Activated effector memory CD4-positive, alpha-beta T cell treated with Interleukin-2 at 50 U/mL for 16 hours (primary cell): ENCODE measurements at places on chromosomes 12 and 14.

GRCh38 chr12:96350982-96351381, 49.3 kb downstream of the CDK17 start:
- no peak for DNase-seq

DNA sequence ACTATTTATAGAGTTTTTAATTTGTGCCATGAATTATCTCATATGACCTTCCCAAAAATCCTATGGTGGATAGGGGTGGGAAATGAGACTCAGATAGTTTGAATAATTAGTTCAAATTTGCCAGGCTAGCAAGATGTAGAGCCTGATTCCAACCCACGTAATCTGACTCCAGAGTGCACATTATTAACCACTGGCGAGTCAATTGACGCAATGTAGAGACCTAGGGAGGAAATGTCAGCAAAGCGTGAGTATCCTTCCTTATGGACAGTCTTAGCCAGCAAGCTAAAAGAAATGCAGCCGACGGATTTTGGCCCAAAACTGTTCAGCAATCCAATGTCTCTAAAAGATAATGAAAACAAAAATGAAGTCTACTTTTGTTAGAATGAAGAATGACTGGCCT, 193.3 kb upstream of the KRR1 start:
- DNase-seq = no peak

DNA sequence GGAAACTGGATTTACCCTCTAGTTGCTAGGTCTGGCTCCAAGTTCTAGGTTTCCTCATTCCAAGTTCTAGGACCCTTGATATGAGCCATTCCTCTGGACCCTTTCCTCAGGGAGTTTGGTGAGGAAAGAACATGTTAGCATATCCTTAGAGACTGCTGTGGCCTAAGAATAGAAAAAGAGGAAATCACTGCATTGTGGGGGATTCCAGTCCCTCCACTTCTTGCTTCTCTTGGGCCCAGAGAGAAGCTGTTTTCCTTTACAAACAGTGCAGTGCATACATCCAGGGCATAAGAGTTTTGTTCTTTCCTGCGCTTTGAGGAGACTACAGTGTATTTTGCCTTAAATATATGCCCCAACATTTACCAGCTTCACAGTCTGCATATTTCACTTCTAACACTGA, 59.0 kb downstream of the LLPH start:
- DNase-seq = no peak

GRCh38 chr14:105940534-105941225, 414.3 kb downstream of the TMEM121 start:
- no peak for DNase-seq

DNA sequence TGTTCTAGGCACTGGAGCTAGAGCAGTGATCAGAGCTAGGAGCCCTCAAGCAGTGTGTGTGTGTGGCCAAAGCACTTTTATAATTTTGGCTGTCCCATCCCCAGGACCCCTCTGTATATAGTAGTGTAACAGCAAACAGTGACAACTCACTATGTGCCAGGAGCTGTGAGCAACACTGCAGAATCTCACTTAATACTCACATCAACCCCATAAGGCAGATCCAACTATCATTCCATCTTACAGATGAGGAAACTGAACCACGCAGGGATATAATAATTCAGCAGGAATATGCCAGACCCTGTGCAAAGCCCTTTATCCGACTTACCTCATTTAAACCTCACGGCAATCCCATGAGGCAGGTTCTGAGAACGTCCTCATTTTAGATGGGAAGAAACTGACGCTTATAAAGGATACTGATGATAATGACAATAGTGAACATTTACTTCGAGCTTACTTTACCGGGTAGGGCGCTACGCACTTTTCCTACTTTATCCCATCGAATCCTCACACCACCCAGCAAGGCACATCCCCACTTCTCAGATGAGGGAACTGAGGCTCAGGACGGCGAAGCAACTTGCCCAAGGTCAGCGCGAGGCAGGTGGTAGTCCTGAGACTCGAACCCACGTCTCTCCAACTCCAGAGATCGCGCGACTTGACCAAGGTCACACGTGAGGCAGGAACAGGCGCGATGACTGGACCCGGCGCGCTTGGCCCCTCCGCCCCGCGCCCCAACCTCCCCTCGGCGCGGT, 687 bp downstream of the RAB35 start:
- no peak for DNase-seq

DNA sequence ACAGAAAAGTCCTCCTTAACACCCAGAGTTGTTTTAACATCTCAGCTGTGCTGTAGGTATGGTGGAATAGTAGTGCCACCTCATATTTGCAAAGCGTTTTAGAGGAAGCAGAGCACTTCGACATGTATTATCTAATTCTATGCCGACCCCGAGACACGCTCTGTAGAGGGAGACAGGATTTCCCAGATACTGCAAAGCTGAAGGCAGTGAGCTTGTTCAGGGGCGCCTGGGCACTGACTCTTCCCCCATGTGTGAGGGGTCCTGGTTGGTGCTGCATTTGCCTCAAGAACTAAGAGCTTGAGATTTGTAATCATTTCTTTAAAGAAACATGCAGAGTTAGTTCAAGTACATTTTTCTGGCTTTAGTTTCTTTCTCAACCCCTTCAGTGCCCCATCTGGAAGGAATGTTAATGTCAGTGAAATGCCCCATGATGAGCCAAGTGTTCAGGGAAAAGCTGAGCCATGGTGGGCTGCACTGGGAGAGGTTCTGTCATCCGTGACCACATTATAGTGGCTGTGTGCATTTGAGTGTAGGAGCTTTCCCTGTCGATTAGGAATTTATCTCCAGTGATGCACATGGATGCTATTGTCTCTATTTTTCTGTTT, 66.3 kb downstream of the MBIP start:
- DNase-seq = no peak

DNA sequence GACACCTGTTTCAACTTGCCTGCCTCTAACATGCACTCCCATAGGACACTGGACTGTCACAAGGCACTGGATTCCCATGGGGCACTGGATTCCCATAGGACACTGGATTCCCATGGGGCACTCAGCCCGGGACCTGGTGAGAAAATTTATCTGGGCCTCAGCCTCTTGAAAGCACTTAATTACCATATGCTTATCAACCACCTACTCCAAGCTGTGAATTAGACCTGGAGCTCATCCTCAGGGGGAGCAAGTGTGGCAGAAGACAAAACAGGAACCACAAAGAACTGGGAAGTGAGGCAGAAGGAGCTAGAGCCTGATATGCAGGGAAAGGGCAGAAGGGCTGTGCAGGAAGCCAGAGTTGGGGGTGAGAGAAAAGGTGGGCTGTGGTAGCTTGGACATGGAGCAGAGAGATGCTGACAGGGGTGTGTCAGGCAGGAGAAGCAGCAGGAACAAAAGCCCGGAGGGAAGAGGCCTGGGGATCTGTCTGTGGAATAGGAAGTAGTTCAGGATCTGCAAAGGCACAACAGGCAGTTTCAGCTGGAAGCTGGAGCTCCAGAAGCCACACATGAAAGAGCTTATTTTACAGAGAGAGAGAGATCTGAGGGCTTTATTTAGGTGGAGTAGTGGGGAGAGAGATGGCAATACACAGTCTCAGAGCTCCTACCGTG, 3.1 kb downstream of the KRT82 start:
- no peak for DNase-seq

- DNase-seq = no peak
Observed at GRCh38 chr14:66009089-66009488, 477.1 kb upstream of the CCDC196 start.

DNA sequence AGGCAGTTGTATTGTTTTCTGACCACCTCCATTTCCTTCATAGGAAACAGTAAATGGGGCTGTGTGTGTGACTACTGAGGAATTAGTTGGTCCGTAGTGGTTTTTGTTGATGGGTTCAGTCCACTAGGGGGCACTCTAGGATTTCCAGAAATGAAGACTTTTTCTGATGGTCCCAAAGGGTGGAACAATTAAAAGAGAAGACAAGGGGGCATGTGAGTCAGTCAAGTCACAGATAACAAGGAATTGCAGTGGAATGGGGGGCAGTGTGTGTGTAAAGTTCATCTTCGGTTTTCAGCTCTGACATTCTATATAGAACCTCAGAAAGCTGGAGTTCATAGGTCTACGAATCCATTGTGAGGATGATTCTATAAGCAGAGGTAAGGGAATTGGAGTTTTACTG, 186.6 kb upstream of the OR4E1 start:
- no peak for DNase-seq

- DNase-seq = no peak
Observed at GRCh38 chr14:96905065-96905464, 107.9 kb downstream of the VRK1 start.

DNA sequence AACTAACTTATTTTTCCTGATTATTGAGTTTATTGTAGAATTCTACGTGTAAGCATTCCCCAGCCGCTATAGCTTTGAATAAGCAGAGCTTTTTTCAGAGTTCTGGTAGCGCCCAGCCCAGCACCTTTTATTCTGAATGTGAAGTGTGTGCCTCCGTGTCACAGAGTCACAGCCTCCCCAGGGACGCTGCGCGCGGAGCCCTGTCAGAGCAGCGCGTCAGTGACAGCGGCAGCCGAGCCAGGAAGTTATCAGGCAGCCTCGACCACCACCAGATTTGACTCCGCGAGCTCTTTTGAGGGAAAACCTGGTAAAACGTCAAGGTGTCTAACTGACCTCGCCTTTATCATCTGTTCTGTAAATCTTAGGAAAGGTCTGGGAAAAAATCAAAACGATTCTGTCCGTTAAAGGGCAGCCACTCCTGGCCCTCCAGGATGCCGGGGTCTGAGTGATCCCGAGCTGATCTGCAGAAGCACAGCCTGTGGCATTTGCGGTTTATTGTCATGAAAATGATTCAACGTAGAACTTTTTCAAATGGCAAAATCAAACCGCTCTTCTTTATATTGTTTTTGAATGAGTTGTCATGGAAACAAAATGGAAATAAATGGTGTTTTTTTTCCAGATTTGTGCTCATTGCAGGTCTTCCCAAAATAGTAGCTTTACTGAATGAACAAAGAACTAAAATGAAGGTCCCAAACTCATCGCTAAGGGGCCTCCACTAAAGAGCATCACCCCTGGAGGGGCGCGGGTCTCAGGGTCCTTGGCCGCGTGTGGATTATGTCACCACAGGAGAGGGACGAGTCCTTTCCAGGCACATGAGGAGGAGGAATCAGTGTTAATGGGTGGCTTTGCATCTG, 43.1 kb upstream of the MMP17 start:
- no peak for DNase-seq

DNA sequence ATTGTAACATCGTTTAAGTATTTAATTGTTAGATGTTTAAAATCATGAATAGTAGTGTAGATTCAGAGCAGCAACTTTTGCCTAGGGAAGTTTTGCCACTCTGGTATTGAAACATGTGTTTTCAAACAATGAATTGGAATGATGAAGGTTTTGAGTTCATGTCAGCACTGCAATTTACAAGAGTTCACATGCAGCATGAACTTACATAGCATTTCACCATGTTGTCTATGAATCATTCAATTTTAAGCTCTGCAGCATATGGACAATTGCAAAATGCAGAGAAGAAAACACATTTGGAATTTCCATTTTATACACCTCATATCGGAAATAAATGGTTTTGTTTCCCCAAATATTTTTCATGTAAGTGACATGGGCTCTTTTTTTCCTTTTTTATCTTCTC, 170.7 kb upstream of the CDKN3 start:
- DNase-seq = no peak

- DNase-seq = no peak
Observed at GRCh38 chr12:28059668-28060067, 87.1 kb upstream of the PTHLH start.

GRCh38 chr12:54383041-54383609, 1.4 kb downstream of the ZNF385A start:
- DNase-seq = no peak

GRCh38 chr14:100290607-100291304, 15.5 kb downstream of the SLC25A29 start:
- DNase-seq = no peak

- no peak for DNase-seq
Observed at GRCh38 chr12:107948391-107948945, 174.0 kb downstream of the ASCL4 start.

GRCh38 chr14:64826845-64827244, 52.9 kb downstream of the SPTB start:
- DNase-seq = no peak

- no peak for DNase-seq
Observed at GRCh38 chr14:102629011-102629444, 36.6 kb downstream of the RCOR1 start.

DNA sequence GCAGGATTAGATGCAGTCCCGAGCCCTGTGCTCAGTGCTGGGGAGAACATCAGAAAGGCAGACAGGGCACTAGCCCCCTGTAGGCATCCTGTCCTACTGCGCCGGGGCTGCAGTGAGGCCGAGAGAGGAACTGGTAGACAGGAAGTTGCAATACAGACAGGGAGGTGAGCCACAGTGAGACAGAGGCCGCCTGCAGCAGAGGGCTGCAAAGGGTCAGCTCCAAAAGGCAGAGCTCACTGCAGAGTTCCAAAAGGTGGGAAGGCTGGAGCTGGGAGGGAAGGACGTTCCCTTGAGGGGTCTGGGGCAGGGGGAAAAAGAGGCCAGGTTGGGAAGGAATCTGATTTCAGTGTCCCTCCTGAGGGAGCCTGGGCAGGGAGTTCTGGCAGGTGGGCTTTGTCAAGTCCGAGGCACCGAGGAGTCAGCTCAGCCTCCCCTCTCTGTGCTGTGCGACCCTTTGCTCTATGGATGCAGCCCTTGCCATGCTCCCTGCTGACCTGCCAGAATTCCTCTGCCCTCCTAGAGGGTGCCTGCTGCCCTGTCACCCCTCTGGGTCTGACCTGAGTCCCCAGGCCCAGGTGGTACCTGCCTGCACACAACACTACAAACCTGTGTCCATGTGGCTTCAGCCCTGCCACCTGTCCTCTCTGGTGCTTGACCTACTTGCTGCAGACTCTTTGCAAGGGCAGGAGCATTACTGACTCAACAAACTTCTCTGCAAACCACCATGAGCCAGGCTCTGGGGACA, 63.5 kb downstream of the PRMT8 start:
- no peak for DNase-seq

DNA sequence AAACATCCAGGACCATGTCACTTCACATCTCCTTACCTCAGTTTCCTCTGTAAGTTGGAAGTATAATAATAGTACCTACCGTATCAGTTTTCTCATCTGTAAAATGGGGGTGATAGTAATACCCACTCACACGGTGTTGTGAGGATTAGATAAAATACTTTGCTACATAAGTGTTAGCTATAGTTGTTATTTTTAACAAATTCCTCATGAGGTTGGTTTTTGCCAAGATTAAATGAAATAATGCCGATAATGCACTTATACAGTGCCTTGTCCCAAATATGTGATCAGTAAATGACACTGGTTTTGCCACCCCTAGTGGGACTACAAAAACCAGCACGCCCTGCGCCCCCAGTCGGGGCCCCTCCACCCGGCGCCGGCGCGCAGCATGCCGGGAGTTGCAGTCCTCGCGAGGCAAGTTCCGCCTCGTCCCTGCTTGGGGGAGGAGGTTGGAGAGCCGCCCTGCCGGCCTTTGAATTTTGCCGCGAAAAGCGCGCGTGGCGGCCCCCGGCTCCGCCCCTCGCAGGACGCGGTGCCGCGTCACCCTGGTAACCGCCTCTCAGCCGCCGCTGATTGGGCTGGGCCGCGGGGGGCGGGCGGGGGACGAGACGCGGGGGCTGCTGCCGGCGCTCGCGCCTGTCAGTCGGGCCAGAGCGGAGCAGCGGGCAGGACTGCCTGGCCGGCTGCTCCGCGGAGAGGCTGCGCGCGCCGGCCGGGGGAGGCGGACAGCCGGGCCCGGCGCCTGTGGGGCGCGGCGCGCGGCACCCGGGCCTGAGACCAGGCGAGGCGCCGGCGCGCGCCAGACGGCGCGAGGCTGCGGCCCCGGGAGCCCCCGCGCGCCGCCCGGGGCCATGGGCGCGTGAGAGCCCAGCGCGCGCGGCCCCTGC, at the start of gene FAM222A:
FAM222A (plus strand) TSS at position 639 of the 884 bp plus-strand sequence. CDS start 30,322 bp downstream, outside the sequence.
- DNase-seq = peak; percentile 98

GRCh38 chr12:129190827-129191226, 337.5 kb downstream of the GLT1D1 start:
- DNase-seq = no peak
